ENCODE measurements at places on chromosomes 3 and 15.

- no peak for DNase-seq
Measured at GRCh38 chr3:193974191-193974652, 161.7 kb upstream of the HES1 start.

DNA sequence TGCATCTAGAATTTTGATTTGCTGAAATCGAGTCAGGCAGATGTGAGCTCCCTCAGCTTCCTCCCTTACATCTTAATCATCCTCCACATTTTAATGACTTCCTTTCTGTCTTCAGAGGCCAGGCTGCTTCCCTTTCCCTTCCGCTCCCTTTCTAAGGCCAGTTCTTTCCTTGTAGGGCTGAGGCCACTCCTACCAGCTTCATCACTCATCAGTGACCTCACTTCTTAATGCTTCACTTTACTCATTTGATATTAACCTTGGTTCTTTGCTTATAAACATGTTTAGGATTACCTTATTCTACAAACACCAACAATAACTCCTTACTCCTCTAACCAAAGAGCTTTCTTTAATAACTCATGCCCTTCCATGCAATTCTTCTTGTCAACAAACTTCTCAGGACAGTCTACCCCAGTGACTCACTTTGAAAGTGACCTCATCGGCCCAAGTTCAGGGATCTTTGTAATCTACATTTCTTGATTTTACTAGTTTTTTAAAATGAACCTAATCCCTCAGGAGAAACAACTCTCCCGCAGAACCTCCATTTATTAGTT lies 23.9 kb downstream of the ILDR1 start:
- DNase-seq: no peak

- DNase-seq: peak; percentile 66
Measured at GRCh38 chr3:153621953-153622352, 459.9 kb downstream of the RAP2B start.

GRCh38 chr15:99335508-99335907 lies 84.2 kb downstream of the LRRC28 start:
- DNase-seq: no peak

GRCh38 chr3:162992741-162993140 lies 1496.1 kb downstream of the OTOL1 start:
- DNase-seq: no peak

DNA sequence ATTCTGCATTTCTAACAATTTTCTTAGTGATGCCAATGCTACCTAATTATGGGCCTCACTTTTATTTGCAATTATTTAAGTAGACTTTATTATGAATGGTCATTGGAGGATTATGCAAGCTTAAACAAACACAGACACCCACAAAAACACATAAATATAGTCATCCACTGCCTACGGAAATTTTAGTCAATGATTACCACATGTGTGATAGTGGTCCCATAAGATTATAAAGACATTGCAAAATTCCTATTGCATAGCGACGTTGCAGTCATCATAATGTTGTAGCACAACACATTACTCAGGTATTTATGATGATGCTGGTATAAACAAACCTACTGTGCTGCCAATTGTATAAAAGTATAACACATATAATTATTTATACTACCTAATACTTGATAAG lies 247.8 kb upstream of the ALCAM start:
- DNase-seq: no peak

DNA sequence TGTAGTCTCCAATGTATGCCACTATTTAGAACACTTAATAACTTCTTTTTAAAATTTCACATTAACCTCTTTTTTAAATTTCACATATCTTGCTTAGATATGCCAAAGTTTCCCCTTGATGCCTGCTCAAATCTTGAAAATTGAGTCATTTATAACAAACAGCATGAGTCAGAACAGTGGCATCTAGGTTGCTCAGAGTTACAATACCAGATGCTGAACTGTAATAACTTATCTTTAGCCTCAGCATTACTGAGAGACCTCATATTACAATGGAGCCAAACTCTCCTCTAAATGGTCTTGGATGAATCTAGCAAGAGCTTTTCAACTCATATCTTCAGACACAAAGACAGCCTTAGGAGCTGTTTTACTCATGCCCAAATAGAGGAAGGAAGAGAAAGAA lies 439.3 kb upstream of the ARPP21 start:
- no peak for DNase-seq

- DNase-seq: peak; percentile 70
Measured at GRCh38 chr15:74173380-74174218, at the start of gene ISLR. Gene ISLR, plus strand, starts transcription at chr15:74173710. Its CDS starts 1,149 bp downstream, at chr15:74174859.

GRCh38 chr3:24780991-24781390 lies 286.3 kb upstream of the THRB start:
- DNase-seq: no peak

DNA sequence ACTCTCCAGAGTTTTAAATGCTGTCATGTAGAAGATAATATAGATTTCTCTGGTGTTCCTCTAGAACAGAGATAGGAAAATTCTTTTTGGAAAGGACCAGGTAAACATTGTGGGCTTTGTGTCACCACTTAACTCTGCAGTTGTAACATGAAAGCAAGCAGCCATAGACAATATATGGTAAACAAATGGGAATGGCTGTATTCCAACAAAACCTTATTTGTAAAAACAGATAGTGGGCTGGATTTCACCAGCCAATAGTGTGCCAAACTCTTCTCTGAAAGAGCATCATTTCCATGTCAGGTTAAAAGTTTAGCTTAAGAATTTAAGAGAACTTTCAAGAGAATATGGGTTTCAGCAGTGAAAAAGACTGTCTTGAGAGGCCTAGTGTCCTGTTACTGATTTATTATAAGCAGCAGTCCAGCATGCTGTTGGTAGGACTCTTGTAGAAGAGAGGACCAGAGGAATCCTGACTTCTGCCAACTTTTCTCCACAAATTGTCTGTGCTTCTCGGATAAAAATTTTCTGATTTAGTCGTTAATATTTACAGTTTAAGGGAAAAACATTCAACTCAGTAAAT lies 107.7 kb downstream of the TCF12 start:
- DNase-seq: no peak

- no peak for DNase-seq
Measured at GRCh38 chr3:156413293-156413892, 141.5 kb downstream of the SSR3 start.

DNA sequence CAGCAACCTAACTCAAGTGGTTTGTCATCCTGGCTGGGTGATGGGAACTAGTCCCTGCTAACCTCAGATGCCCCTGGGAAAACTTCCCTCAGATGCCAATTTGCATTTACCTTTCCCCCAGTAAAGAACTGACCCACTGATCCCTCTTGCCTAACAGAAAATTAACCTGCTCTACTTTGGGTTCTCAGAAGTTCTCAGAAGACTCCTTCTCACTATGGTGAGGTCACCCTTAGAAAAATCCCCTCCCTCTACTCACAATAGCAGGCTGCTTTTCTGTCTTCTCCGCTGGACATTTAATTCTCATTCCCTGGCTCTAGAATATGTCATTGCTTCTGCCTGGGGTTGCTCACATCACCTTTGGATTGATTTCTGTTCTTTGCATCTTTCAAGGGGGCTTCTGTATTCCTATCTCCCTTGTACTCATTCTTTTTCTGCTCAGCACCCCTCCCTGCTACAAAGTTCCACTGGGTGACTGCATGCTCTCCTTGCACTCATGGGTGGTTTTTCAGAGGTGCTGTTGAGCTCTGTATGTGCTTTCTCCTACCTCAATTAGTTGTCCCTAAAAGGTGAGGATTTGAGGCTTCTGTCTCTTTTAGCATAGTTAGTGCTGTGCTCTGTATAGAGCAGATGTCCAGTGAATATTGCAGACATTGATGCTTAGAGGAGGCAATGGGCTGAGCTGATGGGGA lies 869 bp downstream of the PLA1A start:
- DNase-seq: no peak

DNA sequence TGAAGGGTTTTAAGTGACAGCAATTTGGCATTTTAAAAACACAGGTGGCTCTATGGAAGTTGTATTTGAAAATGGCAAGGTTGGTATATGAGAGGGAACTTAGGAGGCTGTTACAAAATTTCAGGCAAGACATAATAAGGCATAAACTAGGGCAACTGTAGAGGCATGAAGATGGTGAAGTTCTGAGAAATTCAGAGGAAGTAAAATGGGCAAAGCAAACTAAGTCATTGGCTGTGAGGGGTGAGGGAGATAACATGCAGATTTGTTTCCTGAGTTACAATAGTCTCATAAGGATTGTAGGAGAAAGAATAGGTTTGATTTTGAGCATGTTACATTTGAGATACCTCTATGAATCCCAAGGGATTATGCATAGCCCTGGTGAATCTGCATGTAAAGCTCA lies 302.9 kb upstream of the ARHGEF26 start:
- no peak for DNase-seq

GRCh38 chr15:65310431-65311137 lies 6.1 kb downstream of the RNU5B-1 start:
- no peak for DNase-seq

GRCh38 chr3:29852767-29853166 lies 571.9 kb downstream of the RBMS3 start:
- no peak for DNase-seq

DNA sequence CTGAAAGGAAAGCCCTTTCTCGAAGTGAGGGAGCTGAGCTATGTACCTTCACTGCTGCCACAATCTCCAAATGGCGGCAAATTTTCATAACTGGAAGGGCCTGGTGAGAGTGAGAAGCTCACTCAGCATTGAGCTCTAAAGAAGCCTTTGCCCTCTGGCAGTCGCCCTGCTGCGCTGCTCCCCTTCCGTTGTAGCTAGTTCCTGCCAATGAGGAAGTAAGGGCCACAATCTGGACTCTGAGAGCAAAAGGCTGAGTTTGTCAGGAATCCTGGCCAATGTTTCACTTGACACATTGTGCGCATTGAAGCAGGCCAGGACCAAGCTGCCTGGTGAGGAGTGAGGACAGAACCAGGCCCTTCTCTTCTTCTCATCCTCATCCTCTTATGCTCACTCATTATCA lies 579.5 kb downstream of the PDCD6IP start:
- DNase-seq: no peak

- no peak for DNase-seq
Measured at GRCh38 chr3:172246107-172246844, 202.0 kb downstream of the GHSR start.

DNA sequence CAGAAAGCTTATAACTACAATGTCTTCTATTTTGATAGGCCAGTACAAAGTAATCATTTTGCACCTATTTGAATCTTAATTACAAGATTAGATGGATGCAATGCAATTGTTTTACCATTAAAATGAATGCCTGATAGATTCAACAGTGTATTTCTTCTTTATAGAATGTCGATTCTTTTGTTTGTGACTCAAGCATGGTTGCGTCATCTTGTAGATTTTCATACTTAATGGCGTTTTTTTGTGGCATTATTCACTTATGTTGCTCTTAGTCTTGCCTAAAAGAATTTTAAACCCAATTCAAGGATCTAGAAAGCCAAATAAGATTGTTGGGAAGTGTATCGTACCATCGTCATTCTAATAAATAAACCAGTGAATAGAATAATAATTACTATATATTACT lies 21.4 kb downstream of the ZBTB38 start:
- no peak for DNase-seq

GRCh38 chr3:22922317-22922716 lies 280.8 kb upstream of the UBE2E2 start:
- no peak for DNase-seq

DNA sequence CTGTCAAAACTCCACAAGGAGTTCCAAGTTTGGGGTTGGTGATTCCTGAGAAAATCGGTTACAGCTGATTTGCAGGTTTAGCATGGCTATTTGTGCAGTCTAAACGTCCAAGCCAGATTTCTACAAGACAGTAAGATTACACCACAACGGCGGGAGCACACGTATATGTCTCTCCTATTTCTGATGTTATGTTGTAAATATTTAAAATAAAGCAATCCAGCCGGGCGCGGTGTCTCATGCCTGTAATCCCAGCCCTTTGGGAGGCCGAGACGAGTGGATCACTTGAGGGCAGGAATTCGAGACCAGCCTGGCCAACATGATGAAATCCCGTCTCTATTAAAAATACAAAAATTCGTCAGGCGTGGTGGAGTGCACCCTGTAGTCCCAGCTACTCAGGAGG lies 106.8 kb upstream of the IGF1R start:
- DNase-seq: no peak

DNA sequence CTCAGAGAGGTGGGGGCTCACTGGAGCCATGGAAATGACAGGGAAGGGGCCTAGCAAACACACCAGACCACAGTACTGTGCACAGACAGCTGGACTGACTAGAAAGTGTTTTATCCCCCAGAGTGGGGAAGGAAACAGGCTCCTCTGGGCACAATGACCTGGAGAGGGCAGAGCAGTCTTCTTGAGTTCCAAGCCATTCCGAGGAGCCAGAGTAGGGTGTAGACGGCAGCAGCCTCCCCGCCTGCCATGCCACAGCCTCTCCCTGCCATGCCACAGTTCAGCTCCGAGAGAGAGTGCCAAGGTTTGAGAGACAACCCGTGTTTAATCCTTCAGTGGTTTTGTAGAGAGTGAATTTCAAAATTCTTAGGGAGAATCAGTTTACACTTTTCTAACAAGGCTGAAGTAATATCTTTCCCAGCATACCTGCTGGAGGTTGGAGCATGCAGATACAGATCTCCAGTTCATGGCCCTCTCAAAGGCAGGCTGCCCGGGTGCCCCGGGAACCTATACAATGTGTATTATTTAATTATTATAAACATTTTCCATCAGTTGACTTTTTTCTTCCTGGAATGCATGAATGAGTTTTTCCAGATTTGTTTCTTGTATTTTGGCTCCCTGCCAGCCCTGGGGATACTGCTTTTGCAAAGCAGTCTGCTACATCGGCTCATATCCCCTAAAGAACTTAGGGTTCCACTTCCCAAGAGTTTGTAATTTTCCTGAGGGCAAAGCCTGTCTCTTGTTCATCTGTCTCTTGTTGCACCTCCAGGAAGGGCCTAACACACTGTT lies 3.2 kb downstream of the PODXL2 start:
- no peak for DNase-seq

DNA sequence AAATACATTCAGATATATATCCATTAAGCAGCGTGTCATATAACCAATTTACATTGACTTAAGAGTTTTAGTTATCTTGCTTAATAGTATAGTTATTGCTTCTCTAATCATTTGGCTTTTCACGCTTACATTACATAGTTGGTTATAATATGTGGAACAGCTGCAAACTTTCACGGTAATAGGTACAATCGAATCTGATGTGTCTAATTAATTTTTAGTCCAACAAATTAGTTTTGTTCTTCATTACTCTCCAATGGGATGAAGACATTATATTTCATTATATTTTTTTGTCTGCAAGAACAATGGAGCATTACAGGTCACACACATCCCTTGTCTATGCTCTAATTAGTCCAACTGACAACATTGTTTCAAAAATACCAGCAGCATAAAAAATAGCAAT lies 546.3 kb downstream of the ROBO2 start:
- no peak for DNase-seq

- DNase-seq: no peak
Measured at GRCh38 chr3:185734725-185735096, 90.1 kb downstream of the IGF2BP2 start.

- no peak for DNase-seq
Measured at GRCh38 chr3:17232442-17232841, 347.7 kb downstream of the PLCL2 start.
